ENCODE measurements at places on chromosomes 7 and 10.

DNA sequence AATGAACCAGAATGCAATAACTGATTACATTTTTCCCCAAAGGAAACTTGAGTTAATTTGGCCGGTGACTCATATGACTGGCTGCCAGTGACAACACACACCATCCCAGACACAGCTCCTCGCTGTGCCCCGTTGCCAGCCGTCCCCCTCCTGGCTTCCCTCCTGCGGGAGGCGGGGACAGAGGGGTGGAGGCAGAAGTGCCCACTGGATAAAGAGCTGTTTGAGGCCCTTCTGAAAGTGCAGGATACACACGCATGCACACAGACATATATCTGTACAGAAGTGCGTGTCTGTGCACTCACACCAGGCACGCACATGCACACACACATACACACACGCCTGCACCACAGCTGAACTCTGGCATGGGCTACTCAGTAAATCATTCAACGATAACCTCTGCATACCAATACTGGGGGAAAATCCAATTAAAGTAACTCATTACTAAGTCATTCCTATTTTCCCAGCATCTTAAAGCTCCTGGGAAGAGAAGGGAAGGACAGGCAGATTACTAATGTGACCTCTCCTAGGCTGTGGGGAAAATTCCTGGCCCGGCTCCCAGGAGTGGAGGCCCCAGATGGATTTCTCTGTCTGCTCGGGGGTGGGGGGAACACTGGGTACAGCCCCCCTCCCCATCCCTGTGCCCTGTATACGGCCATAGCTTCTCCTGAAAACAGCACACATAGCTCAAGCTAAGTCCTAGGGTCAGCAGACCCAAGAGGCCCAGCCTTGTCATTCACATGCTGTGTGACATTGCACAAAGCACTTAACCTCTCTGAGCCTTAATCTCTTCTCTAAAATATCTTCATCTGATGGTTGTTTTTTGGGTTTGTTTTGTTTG lies 52.3 kb upstream of the MYL10 start:
- DNase-seq, result no peak

DNA sequence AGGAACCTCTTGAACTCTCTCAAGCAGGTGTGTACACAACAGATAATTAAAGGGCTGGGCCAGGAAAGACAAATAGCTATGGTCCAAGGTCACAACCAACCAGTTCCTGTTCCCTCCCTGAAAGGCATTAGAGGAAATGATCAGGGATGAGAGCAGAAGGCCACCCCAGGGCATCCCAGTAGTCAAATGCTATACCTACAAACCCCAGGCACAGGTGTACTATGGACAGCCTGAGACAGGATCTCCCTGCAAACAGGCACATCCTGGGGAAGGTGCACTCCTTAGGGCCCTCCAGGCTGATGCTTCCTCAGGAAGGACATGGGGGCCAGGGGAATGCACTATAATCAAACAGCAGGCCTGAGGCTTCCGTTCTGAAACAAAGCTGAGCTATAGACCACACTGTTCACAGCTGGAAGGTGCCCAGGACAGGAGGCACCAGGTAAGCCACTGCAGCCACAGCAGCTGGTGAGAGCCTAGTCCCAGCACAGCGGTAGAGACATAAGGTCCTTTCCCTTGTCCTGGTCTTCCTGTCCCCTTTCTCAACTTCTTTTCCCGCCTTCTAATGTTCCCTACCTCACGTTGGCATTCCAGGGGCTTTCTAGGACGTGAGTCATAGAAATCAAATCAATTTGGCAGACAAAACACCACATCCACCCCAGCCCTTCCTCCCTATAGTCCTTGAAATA lies 13.3 kb downstream of the PARP12 start:
- no peak for DNase-seq

DNA sequence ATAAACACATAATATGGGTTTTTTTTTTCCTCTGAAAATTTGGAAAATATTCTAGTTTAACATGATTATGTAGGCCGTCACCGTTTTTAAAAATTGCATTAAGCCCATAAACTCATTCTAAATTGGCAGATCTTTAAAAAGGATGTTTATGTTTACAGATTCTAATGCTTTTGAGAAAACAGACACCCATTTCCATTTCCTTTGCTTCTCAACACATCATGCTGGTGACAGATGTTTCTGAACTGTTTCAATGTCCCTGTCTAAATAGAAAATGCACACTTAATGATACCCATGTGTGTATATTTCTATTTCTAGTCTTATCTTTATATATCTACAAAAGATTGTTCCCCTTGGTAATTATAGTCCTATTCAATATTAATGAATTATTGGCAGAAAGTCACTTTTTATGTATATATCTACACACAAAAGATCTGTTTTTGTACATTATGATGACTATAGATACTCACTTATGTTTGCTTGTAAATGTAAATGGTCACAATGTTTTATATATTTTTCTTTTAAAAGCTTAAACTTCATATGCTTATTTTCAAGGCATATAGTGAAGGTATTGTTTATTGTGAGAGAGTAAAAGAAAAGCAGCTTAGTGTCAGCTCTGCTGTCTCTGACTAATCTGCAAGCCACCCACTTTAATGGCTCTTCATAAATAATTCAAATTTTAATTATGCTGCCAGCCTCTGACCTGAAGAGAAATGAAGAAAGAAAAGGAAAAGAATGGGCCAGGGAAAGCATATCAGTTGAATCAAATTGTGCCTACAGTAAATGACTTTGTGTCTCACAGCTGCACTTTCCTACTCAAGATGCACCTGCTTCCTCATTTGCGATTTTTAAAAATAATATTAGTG lies 179.4 kb downstream of the CACNA2D1 start:
- no peak for DNase-seq

GRCh38 chr10:103859161-103860086 lies 4.0 kb upstream of the SH3PXD2A start:
- DNase-seq, result peak; percentile 17

DNA sequence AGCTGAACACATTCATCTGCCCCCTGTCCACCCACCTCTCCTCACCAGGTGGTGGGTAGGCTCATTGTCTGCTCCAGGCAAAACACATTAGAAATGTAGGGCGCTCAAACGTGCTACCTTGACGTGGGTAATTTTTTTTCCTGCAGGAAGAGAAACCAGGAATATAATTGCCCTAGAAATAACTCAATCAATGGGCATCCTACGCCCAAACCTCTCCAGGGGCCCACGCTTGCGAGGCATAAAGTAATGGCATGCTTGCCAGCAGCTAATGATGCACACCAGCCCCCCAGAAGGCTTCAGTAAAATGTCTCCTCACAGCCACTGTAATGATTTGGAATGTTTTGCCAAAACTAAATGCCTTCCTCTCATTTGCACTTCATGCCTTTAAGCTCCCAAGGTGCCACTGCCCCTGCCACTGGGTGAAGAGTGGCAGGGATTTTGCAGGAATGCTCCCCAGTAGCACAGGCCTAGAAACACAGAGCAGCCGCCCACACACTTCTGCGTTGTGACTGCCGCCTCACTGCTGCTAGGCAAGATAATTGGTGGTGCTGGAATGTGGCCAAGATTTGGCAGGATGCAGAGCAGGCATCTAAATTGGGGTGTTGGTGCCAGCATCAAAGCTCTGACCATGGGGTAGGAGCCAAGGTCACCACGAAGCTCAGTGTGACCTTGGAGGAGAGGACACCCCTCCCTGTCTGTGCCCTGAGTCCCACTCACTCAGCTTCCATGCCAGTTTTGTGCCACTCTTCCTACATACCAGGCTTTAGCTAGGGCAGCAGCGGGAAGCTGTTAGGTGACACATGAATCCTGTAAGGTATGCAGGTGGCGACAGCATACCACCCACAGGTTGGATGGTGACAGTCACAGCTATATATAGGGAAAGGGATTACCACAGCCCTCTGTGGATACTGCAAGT lies 48.7 kb upstream of the PPP1R3C start:
- DNase-seq, result no peak

DNA sequence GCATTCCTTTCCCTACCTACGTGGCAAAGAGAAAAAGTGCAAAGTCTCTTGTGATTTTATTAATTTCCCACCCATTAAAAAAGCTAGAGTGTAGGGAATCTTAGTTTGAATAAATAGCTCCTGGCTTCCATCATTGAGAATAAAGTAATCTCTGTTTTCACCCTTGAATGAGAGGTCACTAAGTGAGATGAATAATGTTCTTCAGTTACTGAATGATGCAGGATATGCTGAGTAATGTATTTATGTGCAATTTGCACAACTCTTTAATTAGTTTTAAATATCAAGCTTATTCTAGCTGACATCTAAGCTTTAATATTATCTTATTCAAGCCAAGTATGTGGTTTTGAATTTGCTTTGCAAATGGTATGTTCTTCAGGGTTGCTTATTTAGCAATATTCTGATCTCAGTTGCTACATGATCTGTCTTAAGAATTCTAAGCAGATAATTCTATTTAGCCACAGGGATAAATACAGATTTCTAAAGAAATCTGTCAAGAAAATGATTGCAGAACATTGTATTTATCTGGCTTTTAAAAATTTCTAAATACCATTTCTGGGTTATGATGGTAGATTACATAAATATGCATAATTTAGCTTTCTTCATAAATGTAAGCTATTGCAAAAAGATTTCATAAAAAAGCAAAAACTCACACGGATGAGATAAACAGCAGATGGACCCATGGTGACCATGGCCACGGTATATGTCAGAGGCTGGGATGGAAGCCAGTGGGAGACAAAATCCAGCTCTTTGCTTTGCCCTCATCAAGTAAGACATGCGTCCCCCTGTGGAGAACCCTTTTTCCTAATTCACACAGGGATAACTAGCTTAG lies 141.0 kb downstream of the MACC1 start:
- DNase-seq, result no peak

DNA sequence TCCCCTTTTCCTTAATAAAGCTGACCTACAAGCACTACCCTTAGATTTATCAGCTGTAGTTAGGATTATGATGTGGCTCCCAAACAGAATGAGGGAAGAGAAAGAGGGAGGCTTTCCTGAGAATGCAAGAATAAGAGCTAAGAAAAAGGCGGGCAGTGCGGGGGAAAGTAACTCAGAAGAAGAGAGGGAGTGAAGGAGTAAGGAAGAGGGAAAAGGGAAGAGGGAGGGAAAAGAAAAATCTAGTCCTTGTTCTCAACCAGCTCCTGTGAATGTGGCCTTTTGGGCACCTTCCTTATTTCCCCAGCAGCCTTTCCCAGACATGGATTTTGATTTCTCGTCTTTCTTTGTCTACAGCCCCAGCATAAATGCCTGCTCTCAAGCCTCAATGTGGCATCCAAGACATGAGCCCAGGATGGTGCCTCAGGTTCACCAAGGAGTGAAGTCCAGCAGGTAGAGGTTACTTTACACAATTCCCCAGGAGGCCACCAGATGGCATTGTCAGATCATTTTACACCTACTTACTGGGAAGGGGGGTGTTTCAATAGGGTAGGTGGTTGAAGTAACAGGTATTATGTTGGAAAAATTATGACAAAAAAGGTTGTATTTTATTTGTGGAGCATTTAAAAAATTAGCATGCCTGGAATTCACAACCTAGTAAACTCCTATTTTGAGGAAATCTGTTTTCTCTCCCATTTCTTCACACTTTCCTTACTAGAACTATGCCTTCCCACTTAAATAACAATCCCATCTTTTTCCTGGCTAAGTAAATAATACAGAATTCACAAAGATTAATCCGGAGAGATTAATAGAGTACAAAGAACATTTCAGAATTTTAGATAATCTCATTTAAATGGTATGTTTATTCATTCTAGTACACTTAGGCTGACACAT lies 106.5 kb downstream of the HTR7 start:
- peak; percentile 5 for DNase-seq

- no peak for DNase-seq
Measured at GRCh38 chr10:44853148-44853734, 57.9 kb upstream of the TMEM72 start.

DNA sequence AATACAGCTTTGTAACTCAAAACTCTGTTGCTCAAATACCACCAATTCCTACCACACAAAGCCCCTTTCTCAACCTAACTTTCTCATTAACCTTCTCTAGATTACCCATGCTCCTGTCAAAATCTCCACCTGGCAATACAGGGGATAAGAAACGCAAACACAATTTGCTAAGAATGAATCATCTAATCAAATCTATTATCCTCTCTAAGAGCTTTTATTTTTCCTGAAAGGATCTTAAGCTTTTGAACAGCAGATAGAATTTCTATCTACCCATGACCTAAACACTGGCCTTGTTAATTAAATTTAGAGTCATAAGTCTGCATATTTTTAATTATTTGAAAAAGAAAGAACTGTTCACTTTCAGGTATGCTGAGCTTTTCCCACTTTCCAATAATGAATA lies 98.3 kb downstream of the HBP1 start:
- no peak for DNase-seq

GRCh38 chr7:106895246-106895864 lies 30.3 kb downstream of the PIK3CG start:
- no peak for DNase-seq

DNA sequence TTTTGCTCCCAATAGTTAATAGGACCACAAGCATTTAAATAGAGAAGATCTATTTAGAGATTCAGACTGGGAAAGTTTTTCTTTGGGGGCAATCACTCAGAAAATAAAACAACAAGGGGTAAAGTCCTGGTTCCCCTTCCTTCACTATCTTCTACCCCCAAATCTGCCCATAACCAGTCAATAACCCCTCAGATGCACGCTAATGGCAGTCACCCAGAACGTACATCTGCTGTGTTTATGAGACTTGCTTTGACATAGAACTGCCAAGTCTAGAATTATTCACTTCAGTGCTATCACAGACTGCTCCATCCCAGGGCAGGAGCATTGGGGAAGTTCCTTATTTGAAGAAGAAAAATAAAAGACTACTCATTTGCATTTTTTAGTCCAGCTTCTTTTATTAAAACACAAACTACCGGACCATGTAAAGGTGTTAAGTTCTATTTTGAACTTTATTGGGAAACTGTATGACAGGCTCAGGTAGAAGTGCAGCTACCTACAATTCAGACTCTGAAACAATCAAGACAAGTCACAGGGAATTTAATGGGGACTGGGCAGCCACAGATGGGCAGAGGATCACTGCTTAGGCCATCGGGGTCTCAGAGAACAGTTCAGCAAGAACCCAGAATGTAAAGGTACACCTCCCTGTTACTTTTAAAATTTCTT lies 38.4 kb downstream of the ANK3 start:
- DNase-seq, result no peak

DNA sequence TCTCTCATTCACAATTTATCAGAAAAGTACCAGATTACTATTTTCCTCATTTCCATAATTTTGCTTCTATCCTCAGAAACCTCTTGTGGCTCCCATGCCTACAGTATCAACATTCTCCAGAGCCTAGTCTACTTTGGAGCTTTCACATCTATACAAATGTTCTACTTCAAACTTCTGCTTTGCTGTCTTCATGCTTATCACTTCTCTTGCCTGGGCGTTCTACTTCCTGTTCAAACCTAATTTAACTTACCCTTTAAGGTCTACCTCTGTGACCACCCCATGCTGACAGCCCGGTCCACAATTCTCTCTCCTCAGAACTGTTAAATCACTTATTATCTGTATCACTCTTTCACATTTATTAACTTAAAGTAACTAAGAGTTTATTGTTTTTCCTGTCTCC lies 6.1 kb upstream of the PTPN12 start:
- no peak for DNase-seq

- DNase-seq, result no peak
Measured at GRCh38 chr7:73831834-73832651, 1.2 kb downstream of the CLDN4 start.

DNA sequence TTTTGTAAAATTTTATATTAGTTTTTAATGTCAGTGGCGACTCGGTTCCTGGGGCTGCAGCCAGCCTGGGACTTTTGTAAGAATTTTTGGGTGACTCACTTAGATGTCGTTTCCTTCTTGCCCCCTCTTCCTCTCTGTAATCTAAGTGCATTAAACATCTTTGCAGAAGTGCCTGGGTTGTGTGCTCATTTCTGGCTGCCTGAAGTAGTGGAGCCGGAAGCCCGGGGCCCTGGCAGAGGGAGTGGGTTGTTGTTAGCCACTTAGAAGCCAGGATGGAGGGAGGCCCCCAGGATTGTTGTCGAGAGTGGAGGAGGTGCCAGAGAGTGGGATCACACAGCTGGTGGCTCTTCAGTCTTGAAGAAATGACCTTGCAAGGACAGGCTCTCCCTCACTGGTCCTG lies 11.0 kb upstream of the TRIM8 start:
- DNase-seq, result no peak
